LHCN-M2 (cell line): ENCODE measurements at places on chromosomes 5 and 9.

GRCh38 chr5:76165029-76165428, 81.8 kb downstream of the SV2C start:
- DNase-seq = no peak

- DNase-seq = no peak
These were observed 9.4 kb upstream of the NACC2 start for GRCh38 chr9:136104488-136104800.

- peak; percentile 87 for DNase-seq
These were observed 46.4 kb upstream of the CTNNA1 start for GRCh38 chr5:138706655-138707480.

DNA sequence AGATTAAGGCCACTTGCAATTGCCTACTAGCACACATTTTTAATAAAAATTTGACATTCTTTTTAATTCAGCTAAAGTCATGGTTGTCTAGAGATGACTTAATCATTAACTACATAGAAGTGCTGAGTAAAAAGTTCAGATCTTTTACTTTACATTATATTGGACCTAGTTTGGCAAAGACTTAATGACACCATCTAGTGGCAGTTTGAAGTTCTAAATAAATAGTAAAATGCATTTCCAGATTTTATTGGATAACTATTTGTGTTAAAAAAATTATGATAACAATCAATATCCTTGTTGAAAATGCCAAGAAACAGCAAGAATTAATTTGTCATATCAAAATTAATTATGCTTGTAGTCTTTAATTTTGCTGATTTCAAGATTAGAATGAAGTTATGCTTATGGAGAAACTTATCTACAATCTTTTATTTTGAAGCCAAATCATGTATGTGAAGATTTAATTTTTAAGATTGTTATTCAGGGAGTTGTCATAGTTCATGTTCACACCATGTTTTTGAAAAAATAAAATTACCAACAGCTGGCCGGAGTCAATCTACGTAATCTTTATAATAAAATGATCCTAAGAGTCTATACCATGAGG, 69.6 kb upstream of the PJA2 start:
- peak; percentile 19 for DNase-seq

DNA sequence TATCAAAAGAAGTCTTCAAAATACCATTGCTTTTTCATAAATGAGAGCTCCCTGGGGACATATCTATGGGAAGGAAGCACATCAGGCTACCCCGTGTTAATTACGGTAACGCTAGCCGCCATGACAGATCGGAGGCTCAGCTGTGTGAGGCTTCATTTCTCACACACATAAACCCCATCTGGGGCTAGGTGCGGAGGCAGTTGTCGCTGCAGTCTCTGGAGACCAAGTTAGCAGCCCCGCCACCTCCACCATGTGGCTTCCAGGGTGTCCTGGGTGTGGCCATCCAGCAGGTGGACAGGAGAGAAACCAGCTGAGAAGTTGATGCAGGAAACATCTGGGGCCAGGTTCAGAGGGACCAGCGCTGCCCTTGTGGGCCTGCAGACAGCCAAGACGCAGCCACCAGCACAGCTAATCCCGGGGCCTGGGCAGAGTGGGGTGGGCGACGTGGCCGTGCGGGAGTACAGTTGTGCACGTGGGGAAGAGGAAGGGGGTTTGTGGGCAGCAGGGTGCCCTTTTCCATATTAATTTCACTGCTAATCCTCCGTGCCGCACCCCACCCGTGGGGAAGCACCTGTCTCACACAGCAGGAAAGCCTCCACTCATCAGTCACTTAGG, 426.5 kb downstream of the IRX1 start:
- no peak for DNase-seq

- peak; percentile 73 for DNase-seq
These were observed 132.2 kb downstream of the EBF1 start for GRCh38 chr5:158967541-158967940.

GRCh38 chr5:74361406-74362358, 278.8 kb downstream of the ENC1 start:
- DNase-seq = no peak

DNA sequence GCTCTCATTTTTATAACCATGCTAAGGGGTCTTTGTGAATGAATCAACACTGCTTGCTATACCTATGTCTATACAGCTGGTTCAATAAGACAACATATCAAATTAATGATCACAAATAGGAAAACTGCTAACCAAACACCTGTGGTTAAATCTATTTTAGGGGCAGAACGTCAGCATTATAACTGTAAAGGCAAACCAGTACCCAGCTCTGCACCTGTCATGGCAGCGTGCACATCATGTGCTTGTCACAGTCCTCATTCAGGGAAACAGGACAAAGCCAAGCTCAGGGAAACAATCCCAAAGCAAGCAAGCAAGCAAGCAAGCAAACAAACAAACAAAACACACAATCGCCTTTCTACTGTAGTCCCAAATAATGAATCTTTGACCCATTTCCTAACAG, 277.7 kb upstream of the DAP start:
- DNase-seq = no peak
